Activated T-cell treated with anti-CD3 and anti-CD28 coated beads, Interleukin-2, amount 50 U/mL, for 24 hours (primary cell): ENCODE measurements at places on chromosomes 3 and 15.
A peak's percentile ranks its signal among the peaks of the same experiment; 100 is the strongest.

DNA sequence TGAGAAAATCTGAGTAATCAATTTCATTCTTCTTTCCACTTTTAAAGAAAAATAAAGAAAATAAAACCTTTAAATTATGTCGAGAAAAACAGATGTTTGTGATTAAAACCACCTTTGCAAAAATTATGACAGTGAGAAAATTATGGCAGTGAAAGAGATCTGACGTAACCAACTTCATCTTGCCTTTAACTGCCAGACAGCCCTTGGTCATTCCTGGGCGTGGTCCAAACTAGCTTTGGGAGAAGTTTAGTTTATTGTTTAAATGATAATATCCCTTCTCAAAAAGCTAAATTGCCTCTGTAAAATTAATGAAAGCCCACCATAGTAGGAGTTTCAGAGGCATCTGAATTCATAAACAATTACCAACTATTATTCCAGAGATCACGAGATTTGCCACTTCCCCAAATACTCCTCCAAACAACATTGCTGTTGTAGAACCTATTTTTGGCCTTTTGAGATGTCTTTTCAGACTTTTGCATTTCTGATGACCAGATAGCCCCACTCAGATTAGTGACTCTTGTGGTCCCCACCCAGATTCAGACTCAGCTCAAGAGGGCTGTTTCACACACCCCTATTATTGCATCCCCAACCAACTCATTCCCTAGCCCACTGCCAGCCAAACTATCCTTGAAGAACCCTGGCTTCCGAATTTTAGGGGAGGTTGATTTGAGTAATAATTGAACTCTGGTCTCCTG is 664.4 kb upstream of the CBLB start:
- H3K36me3 ChIP-seq: peaks cover 10% of the 10 kb centered on the region
- peak overlapping the region; percentile 68 for H3K27ac ChIP-seq
- H3K27me3 ChIP-seq: peaks cover 3% of the 10 kb centered on the region

- no peaks in the 10 kb centered on the region for H3K36me3 ChIP-seq
- H3K27ac ChIP-seq: no peak overlapping the region
- H3K27me3 ChIP-seq: no peaks in the 10 kb centered on the region
Measured at GRCh38 chr3:127802606-127803005, 19.7 kb downstream of the MGLL start.

DNA sequence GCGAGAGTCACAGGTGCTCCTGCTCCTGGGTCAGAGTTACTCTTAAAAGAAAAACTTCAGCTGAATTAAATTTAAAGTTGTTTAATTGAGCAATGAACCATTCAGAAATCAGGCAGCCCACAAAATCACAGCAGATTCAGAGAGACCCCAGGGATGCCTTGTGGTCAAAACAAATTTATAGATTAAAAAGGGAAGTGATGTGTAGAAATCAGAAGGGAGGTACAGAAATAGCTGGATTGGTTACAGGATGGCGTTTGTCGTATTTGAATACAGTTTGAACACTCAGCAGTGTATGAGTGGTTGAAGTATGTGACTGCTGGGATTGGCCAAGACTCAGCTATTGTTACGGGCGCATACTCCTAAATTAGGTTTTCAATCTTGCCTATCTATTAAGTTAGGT is 58.6 kb downstream of the UACA start:
- no peak for DNase-seq
- no peak overlapping the region for H3K4me3 ChIP-seq
- no peaks in the 10 kb centered on the region for H3K36me3 ChIP-seq
- no peak overlapping the region for H3K27ac ChIP-seq
- H3K4me1 ChIP-seq: no peaks in the 10 kb centered on the region
- peaks cover 37% of the 10 kb centered on the region for H3K27me3 ChIP-seq

DNA sequence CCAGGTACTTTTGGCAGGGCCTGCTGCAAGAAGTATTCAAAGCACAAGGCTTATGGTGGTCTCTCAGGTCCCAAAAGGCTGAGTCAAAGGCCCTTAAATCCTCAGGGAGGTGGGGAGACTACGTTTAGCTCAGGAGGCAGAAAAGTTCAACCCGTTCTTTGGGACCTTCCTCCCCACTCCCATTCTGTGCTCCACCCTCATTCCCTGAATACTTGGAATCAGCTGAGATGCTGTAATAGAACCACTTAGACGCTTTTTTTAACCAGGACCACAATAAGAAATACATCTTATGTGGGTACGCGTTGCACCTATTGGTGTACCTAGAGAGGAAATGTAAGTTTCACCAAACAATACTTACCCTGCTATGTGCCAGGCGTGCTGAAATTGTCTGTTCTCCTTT is 58.0 kb downstream of the FAM174B start:
- H3K4me1 ChIP-seq: peaks cover 5% of the 10 kb centered on the region
- H3K36me3 ChIP-seq: no peaks in the 10 kb centered on the region
- DNase-seq: no peak
- H3K4me3 ChIP-seq: no peak overlapping the region

DNA sequence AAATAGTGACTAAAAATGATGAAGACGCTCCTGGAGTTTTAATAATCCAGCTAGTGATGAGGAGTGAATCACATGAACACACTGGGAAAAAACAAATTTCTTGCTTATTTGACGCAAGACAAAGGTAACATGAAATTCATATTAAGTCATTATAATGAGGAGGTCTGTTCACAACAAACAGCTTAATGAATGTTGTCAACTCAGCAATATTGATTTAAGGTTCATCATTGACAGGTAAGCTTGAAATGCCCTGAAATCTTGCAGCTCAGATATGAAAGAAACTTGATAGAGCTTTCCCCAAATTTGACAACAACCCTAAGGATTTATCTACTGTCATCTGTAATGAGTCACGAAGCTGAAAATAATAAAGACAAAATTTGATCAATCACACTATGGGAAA is 108.1 kb upstream of the SELENOK start:
- no peaks in the 10 kb centered on the region for H3K36me3 ChIP-seq
- peaks cover 12% of the 10 kb centered on the region for H3K27me3 ChIP-seq
- H3K4me1 ChIP-seq: no peaks in the 10 kb centered on the region
- no peak for DNase-seq

DNA sequence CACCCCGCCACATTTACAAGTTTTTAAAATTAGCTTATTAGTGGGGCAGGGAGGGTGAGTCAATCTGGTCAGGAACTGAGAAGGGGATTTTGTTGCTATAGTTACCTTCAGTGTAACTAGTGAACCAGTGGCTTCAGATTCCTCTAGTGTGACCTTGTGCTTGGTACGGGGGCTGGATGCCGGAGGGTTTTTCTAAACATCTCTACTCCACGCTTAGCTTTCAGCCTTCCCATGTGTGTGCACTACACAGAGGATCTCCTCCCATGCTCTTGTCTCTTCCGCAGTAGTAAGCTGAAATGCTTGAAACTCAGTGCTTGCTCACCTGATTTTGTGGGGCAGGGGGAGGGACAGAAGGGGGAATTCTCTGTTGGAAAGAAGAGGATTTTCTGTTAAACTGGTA is 67.9 kb upstream of the AKAP13 start:
- H3K27me3 ChIP-seq: no peaks in the 10 kb centered on the region
- DNase-seq: no peak
- peaks cover 62% of the 10 kb centered on the region for H3K4me1 ChIP-seq

GRCh38 chr3:25885544-25885943 is 95.7 kb downstream of the OXSM start:
- H3K4me1 ChIP-seq: peaks cover 2% of the 10 kb centered on the region
- H3K27ac ChIP-seq: no peak overlapping the region
- peaks cover 21% of the 10 kb centered on the region for H3K27me3 ChIP-seq

- peak overlapping the region; percentile 99 for H3K27ac ChIP-seq
- H3K4me1 ChIP-seq: peaks cover 52% of the 10 kb centered on the region
- peaks cover 47% of the 10 kb centered on the region for H3K36me3 ChIP-seq
- no peaks in the 10 kb centered on the region for H3K27me3 ChIP-seq
Measured at GRCh38 chr15:49154799-49155109, 645 bp downstream of the COPS2 start.

- no peaks in the 10 kb centered on the region for H3K27me3 ChIP-seq
- no peak for DNase-seq
- no peak overlapping the region for H3K27ac ChIP-seq
- no peak overlapping the region for H3K4me3 ChIP-seq
- peaks cover 8% of the 10 kb centered on the region for H3K36me3 ChIP-seq
- H3K4me1 ChIP-seq: no peaks in the 10 kb centered on the region
Measured at GRCh38 chr3:121956363-121956762, 62.2 kb downstream of the SLC15A2 start.

DNA sequence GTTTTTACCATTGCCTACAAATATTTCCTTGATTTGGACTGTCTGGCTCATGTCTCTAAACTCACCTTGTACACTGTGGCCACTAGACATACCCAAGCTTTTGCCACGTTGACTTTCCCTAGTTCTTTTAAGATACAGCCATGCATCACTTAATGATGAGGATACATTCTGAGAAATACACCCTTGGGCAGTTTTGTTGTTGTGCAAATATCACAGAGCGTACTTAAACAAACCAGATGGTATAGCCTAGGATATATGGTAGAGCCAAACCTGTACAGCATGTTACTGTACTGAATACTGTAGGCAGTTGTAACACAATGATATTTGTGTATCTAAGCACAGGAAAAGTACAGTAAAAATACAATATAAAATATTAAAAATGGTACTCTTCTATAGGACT is 5.5 kb downstream of the ARHGEF26 start:
- H3K4me3 ChIP-seq: no peak overlapping the region
- no peaks in the 10 kb centered on the region for H3K36me3 ChIP-seq
- H3K27me3 ChIP-seq: peaks cover 49% of the 10 kb centered on the region
- DNase-seq: no peak
- no peak overlapping the region for H3K27ac ChIP-seq
- peaks cover 14% of the 10 kb centered on the region for H3K4me1 ChIP-seq

DNA sequence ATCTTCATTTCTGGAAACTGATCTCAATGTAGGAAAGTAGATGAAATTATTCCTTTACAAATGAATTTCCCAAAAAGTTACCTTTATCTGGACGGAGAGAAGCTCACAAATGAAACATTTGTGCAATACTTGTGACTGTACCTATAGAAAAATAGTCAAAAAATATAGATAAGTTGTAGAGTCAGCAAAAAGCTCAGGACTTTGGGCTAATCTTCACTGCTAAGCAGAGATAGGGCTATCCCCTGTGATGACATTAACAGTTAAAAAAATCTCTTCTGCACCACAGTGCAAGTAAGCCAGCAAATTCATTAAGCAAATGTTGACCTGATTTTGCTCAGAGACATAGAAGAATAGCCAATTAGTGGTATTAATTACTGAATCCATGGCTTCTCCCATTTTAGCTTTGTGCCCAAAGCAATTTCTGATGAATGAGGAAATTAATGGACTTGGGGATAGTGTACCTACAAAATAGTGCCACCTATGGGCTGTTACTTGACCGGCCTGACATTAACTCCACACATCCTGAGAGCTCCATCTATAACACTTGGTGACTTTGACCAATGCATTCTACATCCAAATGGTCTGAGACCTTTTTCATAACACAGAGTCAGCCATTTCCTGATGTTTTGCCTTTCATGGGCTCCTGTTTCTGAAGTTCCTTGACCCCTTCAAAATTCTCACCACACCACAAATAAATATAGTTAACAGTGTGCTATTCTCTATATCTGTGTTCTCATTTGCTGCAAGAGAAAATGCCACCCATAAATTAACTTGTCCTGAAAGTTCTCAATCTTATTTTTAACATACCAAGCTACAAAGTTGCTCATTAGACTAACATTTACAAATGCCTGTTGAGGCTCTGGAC is 105.0 kb downstream of the SSR3 start:
- no peaks in the 10 kb centered on the region for H3K36me3 ChIP-seq
- no peak overlapping the region for H3K27ac ChIP-seq
- DNase-seq: no peak
- no peak overlapping the region for H3K4me3 ChIP-seq
- H3K27me3 ChIP-seq: peaks cover 6% of the 10 kb centered on the region

GRCh38 chr15:92907896-92908712 is 8.0 kb downstream of the CHD2 start:
- DNase-seq: no peak
- H3K27me3 ChIP-seq: no peaks in the 10 kb centered on the region
- peaks cover 87% of the 10 kb centered on the region for H3K36me3 ChIP-seq
- H3K27ac ChIP-seq: peak overlapping the region; percentile 99
- H3K4me3 ChIP-seq: peak overlapping the region; percentile 99

GRCh38 chr3:5245927-5246326 is 58.4 kb downstream of the EDEM1 start:
- no peak for DNase-seq
- peaks cover 2% of the 10 kb centered on the region for H3K36me3 ChIP-seq
- H3K27me3 ChIP-seq: no peaks in the 10 kb centered on the region
- H3K4me1 ChIP-seq: peaks cover 1% of the 10 kb centered on the region
- H3K4me3 ChIP-seq: no peak overlapping the region
- H3K27ac ChIP-seq: no peak overlapping the region
